ENCODE measurements at places on chromosomes 12 and 14. TPM values are rescaled to one million over a fixed set of nuclear protein-coding genes. Genes with fewer than 3 reads are reported as not detected.

DNA sequence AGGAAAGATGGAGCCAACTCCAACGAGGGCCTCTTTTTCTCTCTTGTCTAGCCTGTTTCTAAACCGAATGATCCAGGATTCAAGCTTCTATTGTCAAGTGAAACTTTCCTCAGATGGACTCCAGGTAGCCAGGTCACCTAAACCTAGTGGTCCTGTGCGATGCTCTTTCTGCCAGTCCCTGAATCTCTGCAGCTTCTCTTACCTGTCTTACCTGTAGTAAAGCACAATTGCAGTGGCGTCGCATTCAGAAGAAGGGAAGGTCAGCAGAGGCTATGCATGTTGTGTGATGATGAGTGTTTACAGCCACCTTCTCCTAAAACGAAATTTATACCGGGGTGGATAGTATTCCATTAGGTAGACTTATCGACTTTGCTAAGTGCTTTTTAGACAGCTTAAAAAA is 47.4 kb upstream of the TRAF3 start:
- peak; percentile 59 for DNase-seq

GRCh38 chr12:52796839-52797528 is 1.1 kb upstream of the KRT3 start:
- no peak for DNase-seq

- DNase-seq, result no peak
Measured at GRCh38 chr12:97912943-97913342, 450.3 kb downstream of the RMST start.

Gene ZFP36L1
- total RNA-seq, result 46.6 TPM

- no peak for DNase-seq
Measured at GRCh38 chr14:64864258-64864657, 15.4 kb downstream of the SPTB start.

GRCh38 chr12:123164710-123165261 is 13.9 kb upstream of the PITPNM2 start:
- DNase-seq, result no peak

DNA sequence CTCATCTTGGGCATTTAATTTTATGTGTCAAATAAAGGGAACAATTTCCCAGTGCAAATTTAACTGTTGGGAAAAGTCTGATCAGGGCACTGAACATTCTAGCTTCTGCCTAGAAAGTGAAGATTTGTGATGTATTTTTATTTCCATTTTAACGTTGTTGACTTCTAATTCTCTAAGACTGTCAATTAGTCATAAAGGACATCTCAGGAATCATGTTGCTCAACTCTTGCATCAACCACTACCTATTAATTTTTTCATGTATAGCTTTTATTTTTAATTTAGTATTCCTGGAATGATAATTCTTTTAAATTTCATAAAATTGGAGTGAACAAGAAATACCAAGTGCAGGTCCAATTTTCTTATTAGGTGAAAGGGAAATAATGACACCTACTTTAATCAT is 87.9 kb upstream of the METAP2 start:
- no peak for DNase-seq

DNA sequence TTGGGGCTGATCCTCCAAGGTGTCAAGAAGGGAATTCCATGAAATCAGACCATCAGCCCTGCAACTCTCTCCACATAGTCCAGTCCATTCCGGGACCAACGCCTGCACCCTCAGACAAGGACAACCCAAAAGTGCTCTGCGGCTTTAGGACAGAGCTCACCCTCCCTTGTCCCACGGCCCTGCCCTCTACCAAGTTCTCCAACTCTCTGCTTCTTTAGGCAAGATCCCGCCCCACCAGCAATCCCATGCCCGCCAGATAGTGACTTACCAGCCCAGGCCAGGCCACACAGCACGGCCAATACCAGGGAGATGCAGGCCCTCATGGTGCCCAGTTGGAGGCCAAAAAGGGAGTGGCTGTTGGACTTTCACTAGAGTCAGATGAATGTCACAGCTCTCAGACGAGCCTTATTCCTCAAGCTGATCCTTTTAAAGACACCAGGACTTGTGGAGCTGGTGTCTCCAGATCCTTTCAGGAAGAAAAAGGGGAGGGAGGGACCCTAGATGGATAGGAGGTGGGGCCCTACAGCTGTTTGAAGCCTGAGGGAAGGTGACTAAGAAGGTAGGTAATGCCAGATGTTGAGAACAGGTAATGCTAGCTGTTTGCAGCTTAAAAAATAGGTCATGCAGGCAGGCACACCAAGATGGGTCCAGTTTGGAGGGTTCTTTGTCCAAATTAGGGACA is at the start of gene ENDOU:
TSS of gene ENDOU (minus strand) at position 400 of the 682 bp plus-strand sequence. CDS start at position 323, 77 bp downstream.
- no peak for DNase-seq

- no peak for DNase-seq
Measured at GRCh38 chr14:60195179-60195810, 30.1 kb upstream of the DHRS7 start.

Gene ACSS3
- total RNA-seq, result 20.4 TPM
